Tracheal epithelial cell (primary cell): ENCODE measurements at places on chromosomes 5 and 9. TPM values are rescaled to one million over a fixed set of nuclear protein-coding genes. Genes with fewer than 3 reads are reported as not detected.

The HRH2 gene
- not detected in 2 replicates for total RNA-seq

The PITX1 gene
- 43.9 and 87.6 TPM in 2 replicates for total RNA-seq

The PCDHB12 gene
- total RNA-seq = under 0.01 TPM in 1 of 2 replicates, not detected in the other

The IL9 gene
- total RNA-seq = not detected in 2 replicates

The LVRN gene
- total RNA-seq = 0.24 TPM in 1 of 2 replicates, not detected in the other

The GHR gene
- 1.4 and 1.7 TPM in 2 replicates for total RNA-seq

The SLC45A2 gene
- 0.21 TPM in 1 of 2 replicates, not detected in the other for total RNA-seq

The HRCT1 gene
- 0.85 TPM in 1 of 2 replicates, not detected in the other for total RNA-seq
